Peyer's patch (tissue), 4 donors: ENCODE measurements at places on chromosomes 2 and 18. TPM values are rescaled to one million over a fixed set of nuclear protein-coding genes. Genes with fewer than 3 reads are reported as not detected.

GRCh38 chr2:230847883-230848388, 16.8 kb upstream of the ITM2C start:
- DNase-seq: peak; percentile 89

GRCh38 chr2:152432206-152432653, 97.3 kb downstream of the FMNL2 start:
- no peak for DNase-seq

The ANKRD12 gene
- total RNA-seq: 39.9 TPM

- no peak for DNase-seq
Observed at GRCh38 chr2:5673145-5674025, 18.8 kb upstream of the SOX11 start.

DNA sequence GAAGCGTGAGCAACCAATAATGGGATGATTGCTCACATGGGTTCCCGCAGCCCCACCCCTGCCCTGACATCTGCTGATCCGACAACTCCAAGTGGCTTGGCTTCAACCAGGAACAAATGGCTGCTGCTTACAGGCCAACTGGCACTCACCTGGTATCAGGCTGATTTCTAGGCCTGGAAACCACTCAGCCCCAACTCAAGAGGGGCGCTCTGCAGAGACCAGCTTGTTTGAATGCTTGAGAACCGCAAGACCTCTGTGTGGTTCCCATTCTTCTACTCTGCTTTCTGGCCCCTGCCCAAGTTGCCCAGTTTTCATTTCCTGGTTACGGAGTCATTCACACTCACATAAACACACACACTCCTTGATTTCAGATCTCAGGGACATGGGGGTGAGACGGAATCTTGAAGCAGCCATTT, 52.0 kb downstream of the TNP1 start:
- no peak for DNase-seq

DNA sequence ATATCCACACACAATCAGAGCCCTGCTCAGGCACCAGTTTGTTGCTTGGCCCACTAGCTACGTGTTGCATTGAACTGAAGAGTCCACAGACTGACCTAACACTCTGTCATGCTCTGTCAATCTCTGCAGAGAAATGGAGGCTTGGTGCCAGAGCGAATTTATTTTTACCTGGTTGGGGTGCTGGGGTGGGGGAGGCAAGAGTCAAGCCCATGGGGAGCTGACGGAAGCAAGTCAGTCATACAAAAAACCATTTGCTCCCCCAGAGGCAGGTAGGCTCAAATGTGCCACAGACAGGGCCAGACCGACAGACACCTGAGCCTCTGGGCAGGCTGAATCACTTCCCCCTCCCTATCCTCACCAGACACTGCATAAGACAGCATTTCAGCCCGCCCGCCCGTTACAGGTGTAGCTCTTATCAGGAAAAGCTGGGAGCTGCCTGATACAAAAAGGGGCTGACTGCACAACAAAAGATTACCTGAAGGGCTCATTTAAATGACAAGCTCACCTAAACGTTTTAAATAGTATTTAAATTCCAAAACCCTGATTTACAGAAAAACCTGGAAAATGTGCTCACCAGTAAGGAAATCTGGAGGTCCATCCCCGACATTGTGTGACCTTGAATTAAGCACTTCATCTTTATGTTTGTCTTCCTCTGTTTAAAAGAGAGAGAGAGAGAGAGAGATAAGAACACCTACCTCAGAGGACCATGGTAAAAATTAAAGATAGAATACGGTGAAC, 2.1 kb upstream of the PCBP1 start:
- DNase-seq: peak; percentile 79

GRCh38 chr2:222989431-222989830, 62.6 kb upstream of the KCNE4 start:
- no peak for DNase-seq

GRCh38 chr2:165572151-165572550, 102.7 kb downstream of the CSRNP3 start:
- DNase-seq: no peak

The WDR12 gene
- total RNA-seq: 7.0 TPM

GRCh38 chr2:44937688-44938240, 3.7 kb upstream of the SIX3 start:
- DNase-seq: no peak

The LYG1 gene
- total RNA-seq: 2.8 TPM

- peak; percentile 47 for DNase-seq
Observed at GRCh38 chr2:20609349-20609994, 41.4 kb downstream of the HS1BP3 start.

GRCh38 chr18:70041459-70042050, 93.9 kb upstream of the CD226 start:
- DNase-seq: no peak
